Vagina (tissue), 2 donors: ENCODE measurements at places on chromosomes 2 and 18. TPM values are rescaled to one million over a fixed set of nuclear protein-coding genes. Genes with fewer than 3 reads are reported as not detected.

- no peaks in the 10 kb centered on the region for H3K4me1 ChIP-seq
- no peak for DNase-seq
- no peaks in the 10 kb centered on the region for H3K36me3 ChIP-seq
- no peaks in the 10 kb centered on the region for H3K27me3 ChIP-seq
- H3K4me3 ChIP-seq: no peak overlapping the region
These were observed 109.9 kb upstream of the CRIM1 start for GRCh38 chr2:36245651-36246050.

The CCDC121 gene
- 2.5 TPM for total RNA-seq

DNA sequence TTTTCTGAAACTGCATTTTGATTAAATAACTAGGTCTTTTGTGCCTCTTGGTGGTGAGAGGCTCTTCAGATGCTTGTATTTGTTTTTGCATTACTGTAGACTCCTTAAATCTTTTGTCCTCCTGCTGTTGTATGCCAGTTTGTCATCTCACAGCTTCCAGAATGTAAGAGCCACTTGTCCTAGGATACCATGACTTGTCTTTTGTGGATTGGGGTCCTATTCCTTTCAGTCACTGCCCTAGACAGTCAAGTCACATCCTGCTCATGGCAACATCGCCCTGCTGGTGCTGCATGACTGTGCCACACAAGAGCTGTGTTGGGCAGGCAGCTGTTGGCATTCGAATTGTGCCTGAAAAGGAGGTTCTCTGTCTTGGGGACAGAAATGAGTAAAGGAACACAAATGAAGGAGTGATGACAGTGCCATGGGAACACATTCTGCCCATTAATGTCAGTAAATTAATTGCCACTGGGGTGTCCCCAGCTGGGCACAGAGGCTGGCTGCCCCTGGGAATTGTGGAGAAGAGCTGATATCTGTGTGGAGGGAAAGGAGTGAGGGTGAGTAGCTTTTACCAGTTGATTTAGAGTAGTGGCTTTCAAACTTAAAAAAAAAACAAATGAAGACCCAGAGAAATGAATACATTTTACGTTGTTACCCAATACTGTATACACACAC lies 140.3 kb downstream of the ARL6IP6 start:
- no peaks in the 10 kb centered on the region for H3K4me1 ChIP-seq
- no peak overlapping the region for H3K4me3 ChIP-seq
- H3K27ac ChIP-seq: no peak overlapping the region
- H3K36me3 ChIP-seq: no peaks in the 10 kb centered on the region

- H3K27ac ChIP-seq: peak within 1 kb of the TSS; percentile 20
- H3K27me3 ChIP-seq: no peaks in the 10 kb centered on the region
- H3K4me1 ChIP-seq: peaks cover 26% of the 10 kb centered on the region
- H3K4me3 ChIP-seq: peak within 1 kb of the TSS; percentile 68
- no peaks in the 10 kb centered on the region for H3K36me3 ChIP-seq
- no peak for DNase-seq
These were observed at the start of gene CDH2 for GRCh38 chr18:28176948-28177827. Gene CDH2, minus strand, starts transcription at chr18:28177130. Its CDS starts 108 bp downstream, at chr18:28177022.

The IGFBP2 gene
- 82.7 TPM for total RNA-seq

- H3K27ac ChIP-seq: peak overlapping the region; percentile 71
- H3K4me3 ChIP-seq: no peak overlapping the region
- H3K4me1 ChIP-seq: peaks cover 37% of the 10 kb centered on the region
- no peak for DNase-seq
- H3K36me3 ChIP-seq: no peaks in the 10 kb centered on the region
These were observed 71.6 kb downstream of the ACTR2 start for GRCh38 chr2:65299246-65299645.

DNA sequence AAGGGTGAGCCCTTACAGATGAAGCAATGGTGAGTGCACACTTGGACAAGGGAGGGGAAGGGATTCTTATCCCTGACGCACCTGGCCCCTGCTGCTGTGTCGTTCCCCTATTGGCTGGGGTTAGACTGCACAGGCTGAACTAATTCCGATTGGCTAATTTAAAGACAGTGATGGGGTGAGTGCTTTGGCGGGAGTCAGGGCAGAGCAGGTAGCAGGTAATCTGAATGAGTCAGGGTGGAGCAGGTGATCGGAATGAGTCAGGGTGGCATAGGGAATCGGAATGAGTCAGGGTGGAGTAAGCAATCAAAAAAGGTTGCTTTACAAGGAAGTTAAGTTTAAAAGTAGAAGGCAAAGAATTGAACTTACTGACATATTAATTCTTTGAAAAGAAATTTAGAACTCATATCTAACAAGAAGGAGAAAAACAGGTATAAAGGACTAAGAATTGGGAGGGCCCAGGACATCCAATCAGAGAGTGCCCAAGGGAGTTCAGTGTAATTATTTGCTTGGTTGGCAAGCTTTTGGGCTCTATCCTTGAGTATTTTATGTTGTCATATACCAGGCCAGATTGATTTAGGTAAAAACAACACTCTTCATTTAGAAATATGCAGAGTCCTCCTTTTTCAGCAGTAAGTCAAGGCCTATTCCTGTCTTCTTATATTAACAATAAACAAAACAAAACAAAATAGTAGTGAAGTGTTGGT lies 52.3 kb upstream of the RALBP1 start:
- no peaks in the 10 kb centered on the region for H3K36me3 ChIP-seq
- peak overlapping the region; percentile 62 for H3K27ac ChIP-seq
- peaks cover 9% of the 10 kb centered on the region for H3K4me1 ChIP-seq
- peak; percentile 80 for DNase-seq
